ENCODE measurements at places on chromosomes 1 and 21.

DNA sequence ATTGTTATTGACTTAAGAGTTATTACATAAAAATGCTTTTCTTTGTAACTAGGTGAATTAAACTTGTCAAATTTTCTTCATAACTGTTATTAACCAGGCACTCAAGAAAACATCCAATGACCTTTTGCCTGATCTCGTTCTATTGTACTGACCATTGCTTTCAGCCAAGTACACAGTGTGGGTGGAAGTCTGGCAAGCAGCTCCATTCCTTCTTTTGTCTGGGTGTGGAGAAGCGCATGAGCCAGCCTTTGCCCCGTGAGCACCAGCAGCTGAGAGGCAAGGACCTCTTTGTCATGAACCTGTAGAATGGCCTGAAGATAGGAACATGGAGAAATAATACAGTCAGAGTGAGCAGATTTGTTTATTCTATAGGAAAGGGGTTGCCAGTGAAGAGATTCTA, 57.5 kb downstream of the IARS2 start:
- no peak for DNase-seq

GRCh38 chr1:207890136-207890738, 20.7 kb downstream of the CD34 start:
- no peak for DNase-seq

GRCh38 chr1:33397994-33398393, 32.9 kb downstream of the PHC2 start:
- DNase-seq = no peak

DNA sequence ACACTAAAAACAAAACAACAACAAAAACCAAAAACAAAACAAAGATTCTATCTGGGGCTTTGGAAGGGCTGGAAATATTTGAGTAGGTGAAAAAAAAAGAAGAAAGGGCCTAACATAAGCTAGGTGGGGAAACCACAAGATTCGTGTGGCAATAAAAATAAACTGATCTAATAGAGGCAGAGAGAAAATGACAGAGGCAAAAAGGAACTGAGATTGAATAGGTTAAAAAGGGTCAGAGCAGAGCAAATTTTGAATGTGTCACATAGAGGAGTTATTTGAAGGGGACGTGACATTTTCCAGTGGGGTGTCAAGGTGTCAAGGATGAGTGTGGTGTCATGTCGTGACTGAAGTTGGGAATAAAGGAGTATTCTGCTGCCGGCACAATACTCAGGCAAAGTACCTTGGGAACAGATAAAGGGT, 65.2 kb upstream of the RALGPS2 start:
- DNase-seq = no peak

DNA sequence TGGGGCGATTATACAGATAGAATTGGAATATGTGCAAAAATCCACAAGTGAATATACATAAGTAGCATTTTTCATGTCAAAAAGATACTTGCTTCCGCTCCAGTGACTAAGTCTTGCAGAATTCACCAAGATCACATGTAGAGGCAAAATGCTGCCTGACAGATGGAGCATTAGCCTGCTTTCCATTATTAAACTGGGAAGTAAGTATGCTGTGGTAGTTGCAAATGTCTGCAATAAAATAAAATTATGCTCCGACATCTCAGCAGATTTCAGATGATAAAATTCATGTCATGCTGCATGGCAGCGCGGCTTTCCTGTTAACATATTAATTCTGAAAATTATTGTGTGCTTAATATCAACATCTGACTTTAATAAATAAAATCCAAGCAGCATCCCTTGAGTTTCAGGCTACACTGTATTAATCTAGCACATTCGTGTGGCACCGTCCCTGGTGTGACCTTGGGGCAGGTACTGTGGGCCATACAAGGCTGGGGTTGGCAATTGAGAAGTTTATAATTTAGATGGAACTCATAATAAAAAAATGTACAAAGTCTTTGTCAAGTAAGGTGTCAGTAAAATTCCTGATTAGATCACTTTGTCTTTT, 366.4 kb upstream of the ZP4 start:
- DNase-seq = no peak

- no peak for DNase-seq
Measured at GRCh38 chr1:169722779-169723178, 11.1 kb downstream of the SELE start.

DNA sequence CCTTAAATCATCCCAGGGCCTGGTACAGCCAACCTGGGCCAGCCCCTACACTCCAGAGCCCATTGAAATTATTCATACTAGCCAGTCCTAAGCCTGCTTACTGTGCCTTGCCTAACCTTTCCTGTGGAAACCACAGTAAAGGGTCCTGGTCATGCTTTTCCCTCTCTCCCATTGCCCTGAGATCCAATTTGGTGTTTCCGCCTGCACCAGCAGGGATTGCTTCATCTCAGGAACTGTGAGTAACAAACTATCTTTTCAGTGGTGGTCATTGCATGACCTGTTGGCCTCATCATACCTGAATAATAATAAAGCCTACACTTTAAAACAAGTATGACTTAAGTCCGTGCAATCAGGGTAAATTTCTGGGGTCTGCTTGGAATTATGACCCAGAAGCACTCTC, 18.7 kb upstream of the GALNT2 start:
- DNase-seq = no peak

DNA sequence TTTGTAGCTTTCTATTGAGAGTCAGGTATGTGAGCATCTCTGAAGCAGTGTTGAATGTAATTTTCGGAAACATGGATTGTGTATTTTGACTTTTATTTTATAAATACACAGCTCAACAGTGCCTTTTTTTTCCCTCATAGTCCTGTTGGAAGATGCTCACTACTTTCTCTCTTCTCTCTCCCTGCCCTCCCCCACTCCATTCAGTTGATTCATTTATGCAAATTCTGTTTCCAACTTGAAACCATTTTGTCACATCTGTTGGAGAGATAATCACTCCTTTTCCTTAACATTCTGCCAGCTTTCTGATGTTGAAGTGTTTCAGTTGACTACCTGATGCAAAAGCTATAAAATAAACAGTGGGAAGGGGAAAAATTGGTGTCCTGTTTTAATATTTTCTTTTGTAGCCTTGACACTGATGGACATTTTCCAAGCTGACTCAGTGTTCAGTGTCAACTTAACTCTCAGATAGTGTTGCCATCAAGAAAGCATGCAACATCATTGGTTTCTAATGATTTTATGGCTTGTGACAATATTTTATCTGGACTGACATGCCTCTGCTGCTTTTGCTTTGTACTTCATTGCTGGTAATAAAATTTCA, 194.5 kb downstream of the HS2ST1 start:
- DNase-seq = no peak

- peak; percentile 39 for DNase-seq
Measured at GRCh38 chr1:84479998-84480397, 932 bp downstream of the RPF1 start.

- DNase-seq = no peak
Measured at GRCh38 chr1:117985973-117986372, 56.4 kb downstream of the WDR3 start.

DNA sequence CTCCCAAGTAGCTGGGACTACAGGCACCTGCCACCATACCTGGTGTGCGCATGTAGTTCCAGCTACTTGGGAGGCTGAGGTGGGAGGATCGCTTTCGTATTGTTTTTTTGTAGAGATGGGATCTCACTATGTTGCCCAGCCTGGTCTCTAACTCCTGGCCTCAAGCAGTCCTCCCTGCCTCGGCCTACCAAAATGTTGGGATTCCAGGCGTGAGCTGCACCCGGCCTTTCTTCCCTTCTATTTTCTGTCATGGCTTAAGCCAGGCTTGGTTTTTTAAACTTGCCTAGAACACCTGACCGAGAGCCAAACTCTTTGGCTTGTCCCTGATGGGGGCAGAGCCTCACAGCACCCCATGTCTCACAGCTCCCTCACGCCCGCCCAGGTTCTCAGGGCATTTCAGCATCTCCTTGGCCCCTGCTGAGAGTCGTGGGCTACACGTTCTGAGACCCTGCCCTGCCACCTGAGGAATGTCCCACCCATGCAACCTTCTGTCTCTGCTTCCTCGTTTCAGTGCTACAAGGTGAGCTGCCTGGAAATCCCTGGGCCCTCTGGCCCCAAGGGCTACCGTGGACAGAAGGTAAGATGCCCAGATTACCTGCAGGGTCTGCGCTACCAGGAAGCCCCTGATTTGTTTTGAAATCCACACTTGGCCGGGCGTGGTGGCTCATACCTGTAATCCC, 15.7 kb downstream of the COL6A2 start:
- no peak for DNase-seq

DNA sequence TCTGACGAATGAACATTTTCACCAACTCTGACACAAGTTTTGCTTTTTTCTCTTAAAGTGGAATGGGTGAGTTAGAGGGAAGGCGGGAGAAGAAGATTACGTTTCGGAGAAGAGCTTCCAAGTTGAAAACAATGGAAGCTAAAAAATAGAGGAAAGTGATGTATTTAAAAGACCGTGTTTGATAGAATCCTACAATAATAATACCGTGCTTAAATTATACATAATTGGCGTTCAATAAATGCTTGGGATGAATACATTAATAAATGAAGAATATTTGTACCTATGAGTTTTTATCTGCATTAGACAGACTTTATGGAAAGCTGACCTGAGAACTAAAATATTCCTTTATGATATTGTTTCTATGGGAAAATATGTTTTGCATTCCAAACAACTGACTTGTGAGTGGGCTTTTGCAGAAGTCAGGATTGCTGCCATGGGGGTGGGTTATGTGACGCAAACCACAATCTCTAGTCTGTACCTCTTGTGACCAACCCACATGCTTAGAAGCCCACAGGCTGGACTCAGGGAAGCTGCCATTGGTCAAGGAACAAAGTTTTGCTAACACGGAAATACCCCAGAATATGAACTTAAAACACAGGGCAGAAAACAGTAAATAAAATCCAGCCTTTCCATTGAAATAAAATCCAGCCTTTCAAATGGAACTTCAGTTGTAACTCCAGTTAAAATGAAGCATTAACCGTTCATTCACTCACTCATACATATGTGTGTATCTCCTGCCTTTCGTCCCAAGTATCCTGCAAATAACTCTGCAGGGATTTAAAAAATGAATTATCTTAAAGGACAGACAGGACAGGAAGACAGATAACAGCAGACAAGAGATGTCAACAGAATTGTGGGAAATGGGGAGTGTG, 21.3 kb upstream of the ATF3 start:
- DNase-seq = no peak

GRCh38 chr1:10597492-10598388, 123.0 kb downstream of the PEX14 start:
- no peak for DNase-seq

DNA sequence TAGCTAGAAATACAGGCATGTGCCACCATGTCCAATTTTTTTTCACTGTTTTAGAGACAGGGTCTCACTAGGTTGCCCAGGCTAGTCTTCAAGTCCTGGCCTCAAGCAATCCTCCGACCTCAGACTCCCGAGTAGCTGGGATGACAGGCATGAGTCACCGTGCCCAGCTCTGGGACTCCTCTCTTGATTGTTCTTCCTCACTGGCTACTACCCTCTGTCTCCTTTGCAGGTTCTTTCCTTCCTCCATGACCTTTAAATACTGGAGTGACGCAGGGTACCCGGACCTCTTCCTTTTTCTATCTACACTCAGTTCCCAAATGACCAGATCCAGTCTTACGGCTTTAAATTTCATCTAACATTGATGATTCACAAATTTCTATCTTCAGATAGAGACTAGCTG, 34.9 kb downstream of the ASH1L start:
- no peak for DNase-seq

GRCh38 chr1:226972931-226973330, 32.8 kb downstream of the COQ8A start:
- no peak for DNase-seq

DNA sequence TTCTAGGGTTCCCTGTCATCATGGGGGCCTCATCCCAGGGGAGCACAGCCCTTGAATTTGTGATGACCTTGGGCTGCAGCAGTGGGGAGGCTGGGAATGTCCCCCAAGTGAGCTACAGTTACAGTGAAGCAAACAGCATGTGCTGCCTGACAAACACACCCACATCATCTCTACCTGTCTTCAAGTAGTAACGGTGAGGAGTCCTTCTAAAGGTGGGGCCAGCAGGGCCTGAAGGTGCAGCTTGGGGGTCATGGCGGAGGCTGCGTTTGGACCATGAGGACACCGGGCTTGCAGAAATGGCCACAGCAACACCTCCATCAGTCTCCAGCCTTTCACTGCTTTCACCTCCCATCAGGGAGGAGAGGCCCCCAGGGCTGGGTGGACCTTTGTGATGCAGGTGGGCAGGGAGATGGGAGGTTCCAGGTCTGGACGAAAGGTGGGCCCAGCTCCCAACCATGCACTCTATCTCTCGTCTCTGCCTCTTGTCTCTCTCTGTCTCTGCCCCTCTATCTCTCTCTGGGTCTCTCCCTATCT, 55.7 kb downstream of the WNT9A start:
- no peak for DNase-seq

- peak; percentile 91 for DNase-seq
Measured at GRCh38 chr1:37513795-37514349, 694 bp downstream of the MEAF6 start.

DNA sequence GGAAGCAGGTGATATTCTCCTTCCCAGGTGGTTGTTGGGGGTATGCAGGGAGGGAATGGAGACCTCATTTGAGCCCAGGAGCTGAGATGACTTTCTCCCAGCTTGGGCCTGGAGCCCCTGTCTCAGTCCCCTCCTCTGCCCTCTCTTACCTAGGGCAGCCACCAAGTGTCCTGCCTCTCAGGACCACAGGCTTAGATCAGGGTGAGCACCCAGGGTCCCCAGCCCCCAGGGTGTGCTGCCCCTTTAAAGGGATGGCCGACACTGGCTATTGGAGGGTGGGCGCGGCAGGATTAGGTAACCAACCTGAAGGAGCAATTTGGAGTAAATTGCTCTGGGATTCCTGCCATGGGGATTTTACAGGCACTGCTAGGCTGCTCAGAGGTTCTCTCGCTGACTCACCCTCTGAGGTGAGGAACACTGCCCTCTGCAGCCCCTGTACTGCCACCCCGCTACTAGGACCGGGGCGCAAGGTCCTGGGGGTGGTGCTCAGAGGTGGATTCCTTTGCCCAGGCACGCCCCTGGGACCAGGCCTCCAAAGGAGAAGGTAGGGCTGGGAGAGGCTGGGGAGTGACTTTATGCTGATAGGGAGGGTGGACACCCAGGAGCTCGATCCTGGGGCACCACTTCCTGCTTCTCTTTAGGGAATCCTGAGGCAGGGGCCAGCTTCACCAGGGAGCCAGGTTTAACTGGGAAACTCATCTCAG, 1.5 kb downstream of the RPS6KA1 start:
- peak; percentile 73 for DNase-seq

DNA sequence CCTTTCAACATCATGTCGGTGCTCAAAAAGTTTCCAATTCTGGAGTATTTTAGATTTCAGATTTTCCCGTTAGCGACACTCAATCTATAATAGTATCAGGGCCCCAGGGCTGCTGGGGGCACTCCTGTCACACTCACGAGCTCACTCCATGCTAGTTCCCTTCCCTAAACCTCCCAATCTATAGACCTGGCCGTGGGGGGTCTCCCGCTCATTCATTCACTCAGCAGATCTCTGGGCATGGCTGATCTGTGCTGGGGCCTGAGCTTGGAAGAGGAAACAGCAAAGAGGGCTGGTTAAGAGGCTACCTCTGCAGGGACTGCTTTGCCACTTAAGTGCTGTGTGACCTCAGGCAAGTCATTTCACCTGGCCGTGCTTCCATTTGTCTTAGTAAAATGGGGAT, 46.8 kb upstream of the LAPTM5 start:
- peak; percentile 20 for DNase-seq

- DNase-seq = no peak
Measured at GRCh38 chr1:33121728-33122127, 40.8 kb downstream of the AZIN2 start.

- peak; percentile 77 for DNase-seq
Measured at GRCh38 chr21:41751611-41752011, 15.2 kb downstream of the RIPK4 start.

Measured in DMS53 (cell line).